Stimulated activated CD8-positive, alpha-beta memory T cell treated with anti-CD3 and anti-CD28 coated beads, Interleukin-12 subunit alpha, Interleukin-12 subunit beta, amount 100 ng/mL, for 1 hour (primary cell): ENCODE measurements at places on chromosomes 4 and X.

DNA sequence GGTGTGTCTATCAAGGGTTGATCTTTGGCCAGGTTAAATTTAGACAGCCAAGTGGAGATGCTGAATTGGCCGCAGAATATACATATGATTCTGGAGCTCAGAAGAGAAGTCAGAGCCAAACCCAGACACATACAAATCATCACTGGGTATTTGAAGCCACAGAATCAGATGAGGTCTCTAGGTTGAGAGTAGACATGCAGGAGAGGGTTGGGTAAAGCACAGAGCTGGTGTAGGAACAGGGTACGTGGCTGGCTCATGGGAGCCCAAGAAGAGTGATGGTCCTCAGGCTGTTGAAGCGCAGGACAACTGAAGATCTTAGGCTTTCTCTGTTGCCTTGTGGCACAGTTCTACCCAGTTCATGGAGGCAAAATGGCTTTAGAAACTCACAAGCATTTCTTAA, 37.7 kb downstream of the ADAMTS3 start:
- DNase-seq = no peak

GRCh38 chr4:103915224-103915869, 195.6 kb upstream of the TACR3 start:
- no peak for DNase-seq

GRCh38 chr4:67546004-67546356, 677 bp upstream of the CENPC start:
- no peak for DNase-seq

GRCh38 chr4:80592950-80593349, 257.4 kb downstream of the CFAP299 start:
- no peak for DNase-seq

DNA sequence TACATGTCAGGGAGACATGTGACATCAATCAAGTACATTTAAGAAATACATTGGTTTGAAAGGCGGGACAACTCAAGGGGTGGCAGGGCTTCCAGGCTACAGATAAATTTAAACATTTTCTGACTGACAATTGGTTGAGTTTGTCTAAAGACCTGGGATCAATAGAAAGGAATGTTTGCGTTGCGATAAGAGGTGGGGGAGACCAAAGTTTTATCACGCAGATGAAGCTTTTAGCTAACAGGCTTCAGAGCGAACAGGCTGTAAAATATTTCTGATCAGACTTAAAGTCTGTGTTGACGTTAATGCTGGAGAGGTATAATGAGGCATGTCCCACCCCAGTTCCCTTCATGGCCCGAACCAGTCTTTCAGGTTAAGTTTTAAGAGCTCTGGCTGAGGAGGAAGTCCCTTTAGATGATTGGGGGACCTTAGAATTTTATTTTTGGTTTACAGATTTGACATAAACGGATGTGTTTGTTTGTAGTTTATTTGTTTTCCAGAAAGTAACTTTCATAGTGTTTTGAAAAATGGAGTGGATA, 346.7 kb upstream of the RASGEF1B start:
- no peak for DNase-seq

DNA sequence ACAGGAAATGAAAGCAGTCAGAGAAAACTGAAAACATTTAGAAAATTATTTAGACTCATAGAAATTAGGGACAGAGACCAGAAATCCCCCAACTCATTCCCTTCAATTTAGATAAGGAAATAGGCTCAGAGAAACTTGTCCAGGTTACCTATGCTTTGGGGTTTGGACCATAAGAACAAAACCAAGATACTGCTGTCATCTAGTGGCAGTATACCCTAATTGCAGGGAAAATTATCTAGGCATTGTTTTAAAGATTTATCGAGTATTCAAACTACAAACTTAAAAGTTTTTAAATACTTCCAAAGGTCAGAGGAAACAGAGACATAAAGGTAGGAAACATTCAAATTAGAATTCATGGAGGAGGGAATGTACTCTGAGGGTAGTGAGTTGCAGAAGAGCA, 67.0 kb upstream of the KLHL13 start:
- no peak for DNase-seq

- DNase-seq = no peak
Observed at GRCh38 chrX:103879339-103879738, 47.3 kb upstream of the RAB9B start.

DNA sequence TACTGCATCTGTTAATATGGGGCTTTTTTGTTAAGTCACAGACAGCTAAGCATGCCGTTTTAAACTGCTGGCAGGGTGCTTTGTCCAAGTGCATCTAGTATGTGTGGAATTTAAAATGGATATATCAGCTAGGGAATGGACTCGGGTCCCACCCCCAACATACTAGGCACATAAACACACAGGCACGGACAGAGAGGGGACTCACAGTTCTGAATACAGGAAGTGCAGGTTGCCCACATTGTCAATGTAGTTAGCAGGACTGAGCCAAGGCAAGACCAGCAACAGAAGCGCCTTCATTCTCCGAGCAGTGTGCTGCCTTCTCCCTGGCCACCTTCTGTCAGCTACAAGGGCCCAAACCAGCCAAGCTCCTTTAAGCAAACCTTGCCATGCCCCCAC, 33.6 kb downstream of the LNX1 start:
- DNase-seq = no peak

- DNase-seq = no peak
Observed at GRCh38 chrX:49746306-49746705, 50.5 kb upstream of the PAGE1 start.

DNA sequence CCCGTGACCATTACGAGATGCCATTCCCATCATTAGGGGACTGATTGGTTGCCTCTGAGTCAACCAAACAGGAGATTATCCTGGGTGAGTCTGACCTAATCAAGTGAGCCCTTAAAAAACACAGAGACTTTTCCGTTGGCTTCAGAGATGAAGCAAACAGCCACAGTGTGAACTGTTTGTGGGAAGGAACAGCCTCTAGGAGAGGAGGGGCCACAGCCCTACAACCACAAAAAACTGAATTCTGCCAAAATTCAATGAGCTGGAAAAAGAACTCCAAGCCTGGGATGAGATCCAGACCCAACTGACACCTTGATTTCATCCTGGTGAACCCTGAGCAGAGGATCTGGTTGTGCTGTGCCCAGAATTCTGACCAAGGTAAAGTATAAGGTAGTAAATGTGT, 31.3 kb upstream of the TBL1X start:
- DNase-seq = no peak

GRCh38 chrX:145821291-145821897, 3.8 kb downstream of the SLITRK2 start:
- DNase-seq = no peak

GRCh38 chr4:54099287-54099747, 646 bp upstream of the GSX2 start:
- no peak for DNase-seq

- DNase-seq = no peak
Observed at GRCh38 chrX:13533726-13534125, 35.7 kb upstream of the EGFL6 start.

GRCh38 chr4:94399721-94400120, 52.0 kb upstream of the PDLIM5 start:
- DNase-seq = no peak

DNA sequence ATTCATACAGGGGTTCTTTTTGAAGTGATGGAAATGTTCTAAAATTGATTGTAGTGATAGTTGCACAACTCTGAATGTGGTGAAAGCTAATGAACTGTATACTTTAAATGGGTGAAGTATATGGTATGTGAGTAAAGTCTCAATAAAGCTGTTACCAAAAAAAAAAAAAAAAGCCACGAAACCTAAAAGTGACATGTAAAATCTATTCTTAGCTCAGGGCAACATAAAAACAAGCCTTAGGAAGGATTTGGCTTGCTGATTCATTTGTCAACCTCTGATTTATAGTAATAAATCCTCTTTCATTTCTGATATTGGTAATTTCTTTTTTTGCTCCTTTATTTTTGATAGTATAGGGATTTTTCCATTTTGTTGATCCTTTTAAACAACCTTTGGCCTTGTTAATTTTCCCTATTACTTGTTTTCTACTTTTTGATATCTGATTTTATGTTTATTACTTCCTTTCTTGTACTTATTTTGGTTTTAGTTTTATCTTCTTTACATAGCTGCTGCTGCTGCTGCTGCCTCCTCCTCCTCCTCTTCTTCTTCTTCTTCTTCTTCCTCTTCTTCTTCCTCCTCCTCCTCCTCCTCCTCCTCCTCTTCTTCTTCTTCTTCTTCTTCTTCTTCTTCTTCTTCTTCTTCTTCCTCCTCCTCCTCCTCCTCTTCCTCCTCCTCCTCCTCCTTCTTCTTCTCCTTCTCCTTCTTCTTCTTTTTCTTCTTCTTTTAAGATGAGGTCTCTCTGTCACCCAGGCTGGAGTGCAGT, 79.4 kb downstream of the ADGRG4 start:
- DNase-seq = no peak

GRCh38 chr4:109875106-109875505, 27.2 kb downstream of the LRIT3 start:
- DNase-seq = no peak

- DNase-seq = no peak
Observed at GRCh38 chr4:158624889-158625478, 46.7 kb downstream of the C4orf46 start.

DNA sequence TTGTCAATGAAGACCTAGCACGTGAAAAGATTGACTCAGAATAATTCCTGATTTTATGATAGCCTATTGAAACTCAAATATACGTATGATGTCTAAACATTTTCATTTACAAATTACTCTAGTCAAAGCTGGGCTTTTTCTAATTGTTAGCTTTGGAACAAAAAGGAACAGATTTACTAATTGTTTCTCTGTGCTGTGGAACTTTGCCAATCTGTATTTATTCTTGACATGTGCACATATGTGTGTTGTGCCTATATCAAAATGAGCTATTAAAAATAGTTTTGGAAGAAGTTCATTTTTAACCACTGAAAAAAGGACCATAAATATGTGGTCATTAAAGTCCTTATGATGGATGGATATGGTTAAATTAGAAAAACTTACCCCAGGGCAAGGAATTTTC, 85.4 kb upstream of the PACRGL start:
- no peak for DNase-seq

- no peak for DNase-seq
Observed at GRCh38 chrX:32155044-32155638, 1056.2 kb downstream of the DMD start.

DNA sequence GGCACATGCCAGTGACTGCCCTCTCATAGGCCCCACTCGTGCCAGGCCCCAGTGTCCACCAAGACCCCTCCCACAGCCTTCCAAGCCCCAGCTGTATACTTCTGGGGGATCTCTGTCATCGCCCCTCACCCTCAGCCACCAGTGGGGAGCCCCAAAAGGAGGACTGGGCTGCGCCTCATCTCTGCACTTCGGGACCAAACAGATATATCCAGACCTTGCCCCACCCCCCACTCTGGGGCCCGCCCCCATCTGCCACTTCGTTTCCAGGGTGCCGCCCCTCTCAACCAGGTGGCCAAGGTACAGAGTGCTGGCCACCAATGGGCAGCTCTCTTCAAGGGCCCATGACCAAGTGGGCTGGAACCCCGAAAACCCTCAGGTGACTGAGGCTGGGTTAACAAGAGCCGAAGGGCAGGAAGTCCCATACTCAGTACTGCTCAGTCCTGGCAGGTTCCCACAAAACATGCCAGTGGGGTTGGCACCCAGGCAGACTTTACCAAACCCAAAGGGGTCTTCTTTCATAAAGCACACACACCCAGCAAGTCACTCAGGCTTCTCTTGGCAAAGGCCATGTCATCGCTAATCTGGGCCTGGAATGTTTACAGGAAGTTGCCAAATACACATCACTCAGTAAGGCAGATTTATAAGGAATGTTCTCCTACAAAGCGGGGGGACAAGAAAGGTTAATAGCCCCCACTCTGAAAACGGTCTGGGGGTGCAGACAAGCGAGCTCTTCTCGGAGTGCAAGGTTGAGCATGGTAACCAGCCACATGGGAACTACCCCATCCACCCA, 4.4 kb downstream of the ZFYVE28 start:
- DNase-seq = no peak

GRCh38 chr4:166827629-166828028, 406.7 kb downstream of the SPOCK3 start:
- no peak for DNase-seq
